ENCODE measurements at places on chromosomes 7 and 10.

GRCh38 chr7:71560354-71560995 lies 428.5 kb downstream of the GALNT17 start:
- no peaks in the 10 kb centered on the region for H3K36me3 ChIP-seq
- H3K4me1 ChIP-seq, result no peaks in the 10 kb centered on the region
- DNase-seq, result no peak
- H3K4me3 ChIP-seq, result no peak overlapping the region

DNA sequence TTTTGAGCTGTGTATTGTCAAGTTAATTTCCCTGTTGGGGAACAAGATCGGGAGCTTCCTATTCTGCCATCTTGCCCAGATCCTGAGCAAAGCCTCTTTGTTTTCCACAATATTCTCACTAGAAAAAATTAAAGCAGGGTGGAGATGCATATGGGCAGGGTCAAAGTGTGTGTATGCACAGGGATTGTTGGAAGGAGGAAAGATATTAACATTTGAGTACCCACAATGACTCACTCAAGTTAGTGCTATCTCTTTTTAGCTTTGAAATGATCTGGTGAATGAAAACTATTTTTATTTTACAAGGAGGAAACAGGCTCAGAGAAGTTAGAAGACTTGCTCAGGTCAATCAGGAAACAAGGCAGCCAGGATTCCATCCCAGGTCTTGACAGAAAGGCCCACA lies 6.7 kb upstream of the BTBD16 start:
- H3K4me3 ChIP-seq, result no peak overlapping the region
- no peaks in the 10 kb centered on the region for H3K36me3 ChIP-seq
- no peak for DNase-seq

- no peak overlapping the region for H3K4me3 ChIP-seq
- peaks cover 50% of the 10 kb centered on the region for H3K36me3 ChIP-seq
- H3K4me1 ChIP-seq, result no peaks in the 10 kb centered on the region
- H3K27ac ChIP-seq, result no peak overlapping the region
These were observed 26.6 kb downstream of the ANLN start for GRCh38 chr7:36416251-36416650.

DNA sequence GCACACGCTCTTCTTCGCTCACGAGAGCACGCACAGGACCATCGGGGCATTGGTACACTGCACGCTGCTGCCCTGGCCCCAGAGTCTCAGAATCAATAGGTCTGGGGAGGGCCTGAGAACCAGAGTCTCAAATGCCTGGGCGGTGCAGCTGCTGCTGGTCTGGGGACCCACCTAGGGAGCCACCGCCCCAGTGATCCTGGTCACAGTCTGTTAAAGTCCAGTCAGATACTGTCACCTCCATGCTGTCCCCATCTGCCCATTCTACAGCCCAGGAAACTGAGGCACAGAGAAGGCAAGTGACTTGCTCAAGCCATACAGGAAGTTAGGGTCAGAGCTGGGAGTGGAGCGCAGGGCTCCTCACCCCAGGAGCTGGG lies 38.0 kb downstream of the ZCCHC24 start:
- H3K27me3 ChIP-seq, result no peaks in the 10 kb centered on the region
- H3K4me1 ChIP-seq, result no peaks in the 10 kb centered on the region

DNA sequence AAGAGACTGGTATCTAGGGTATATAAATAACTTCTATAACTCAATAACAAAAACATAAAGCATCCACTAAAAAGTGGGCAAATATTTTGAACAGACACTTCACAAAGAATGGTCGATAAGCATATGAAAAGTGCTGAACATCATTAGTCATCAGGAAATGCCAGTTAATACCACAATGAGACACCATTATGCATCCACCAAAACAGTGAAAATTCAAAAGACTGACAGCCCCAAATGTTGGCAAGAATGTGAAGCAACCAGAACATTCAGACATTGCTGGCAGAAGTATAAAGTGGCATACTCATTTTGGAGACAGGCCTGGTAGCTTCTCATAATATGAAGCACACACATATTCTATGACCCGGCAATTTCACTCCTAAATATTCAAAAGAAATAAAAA lies 26.5 kb upstream of the GSAP start:
- no peak overlapping the region for H3K27ac ChIP-seq
- no peaks in the 10 kb centered on the region for H3K36me3 ChIP-seq
- peaks cover 11% of the 10 kb centered on the region for H3K27me3 ChIP-seq
- DNase-seq, result no peak
- H3K4me3 ChIP-seq, result no peak overlapping the region

DNA sequence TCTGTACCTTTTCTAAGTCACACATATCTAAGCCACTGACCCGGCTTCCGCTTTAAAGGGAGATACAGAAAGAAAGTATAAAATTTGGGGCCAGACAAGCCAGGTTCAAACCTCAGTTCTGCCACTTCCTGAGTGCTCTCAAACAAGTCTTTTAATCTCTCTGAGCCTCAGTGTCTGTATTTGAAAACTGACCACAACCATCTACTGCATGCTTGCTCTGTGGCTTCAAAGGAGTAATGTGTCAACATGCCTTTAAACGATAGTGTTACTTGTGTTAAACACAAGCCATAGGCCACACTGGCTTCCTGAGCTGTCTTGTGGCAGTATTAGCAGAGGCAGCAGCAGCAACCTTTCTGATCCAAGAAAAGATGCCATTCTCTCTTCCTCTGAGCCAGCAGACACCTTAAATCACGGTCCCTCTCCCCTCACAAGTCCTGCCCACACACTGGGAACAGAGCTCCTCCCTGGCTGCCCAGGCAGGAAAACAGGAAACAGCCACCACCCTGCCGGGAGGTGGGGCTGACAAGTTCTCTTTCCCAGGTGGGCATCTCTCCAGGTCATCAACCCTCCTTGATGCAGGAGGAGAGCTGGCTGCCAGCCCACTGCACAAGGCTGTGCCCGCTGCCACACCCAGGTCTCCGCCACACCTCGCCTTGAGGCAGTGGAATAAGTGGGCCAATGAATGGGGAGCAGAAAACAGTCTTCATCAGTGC lies 10.7 kb downstream of the HIP1 start:
- DNase-seq, result peak; percentile 85
- no peaks in the 10 kb centered on the region for H3K27me3 ChIP-seq
- peak overlapping the region; percentile 88 for H3K27ac ChIP-seq
- H3K36me3 ChIP-seq, result no peaks in the 10 kb centered on the region
- peaks cover 45% of the 10 kb centered on the region for H3K4me1 ChIP-seq
- peak overlapping the region; percentile 48 for H3K4me3 ChIP-seq

DNA sequence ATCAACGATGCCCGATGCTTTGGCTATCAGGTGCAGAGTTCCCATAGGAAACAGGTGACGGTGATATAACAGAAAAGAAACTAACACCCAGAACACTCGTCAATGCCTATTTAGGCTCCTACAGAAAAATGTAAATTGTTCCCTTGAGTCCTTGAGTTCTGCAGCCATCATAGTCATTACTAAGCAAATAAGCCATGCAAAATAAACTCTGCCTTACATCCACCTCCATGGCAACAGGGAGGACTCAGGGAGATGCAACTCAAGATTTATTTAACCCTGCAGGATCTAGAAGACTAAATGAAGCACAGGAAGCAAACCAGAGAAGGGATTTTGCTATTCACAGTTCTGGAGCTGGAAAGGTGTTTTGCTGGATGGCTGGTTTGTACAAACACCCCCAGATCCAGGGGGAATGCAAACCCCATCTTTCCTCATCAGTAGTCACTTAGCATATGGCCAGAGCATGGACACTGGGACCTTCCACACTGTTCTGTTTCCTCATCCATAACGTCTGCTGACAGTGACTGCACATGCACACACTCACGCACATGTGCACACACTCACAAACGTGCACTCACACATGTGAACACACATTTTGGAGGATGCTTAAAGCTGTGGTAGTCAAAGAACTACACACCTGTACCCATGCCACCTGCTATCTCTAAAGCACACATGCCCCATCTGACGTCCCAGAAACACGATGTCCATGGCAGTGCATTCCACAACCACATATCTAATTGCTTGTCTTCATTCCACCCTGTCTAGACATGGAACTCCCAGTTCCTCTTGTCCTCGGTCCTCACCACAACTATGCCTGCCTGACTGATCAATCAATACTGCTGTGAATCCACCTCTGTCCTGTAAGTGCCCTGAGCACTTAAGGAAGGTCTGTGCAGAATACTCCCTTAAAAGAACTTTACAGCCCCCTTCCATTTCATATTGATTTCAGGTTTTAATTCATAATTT lies 178.2 kb downstream of the COBL start:
- H3K27ac ChIP-seq, result no peak overlapping the region
- H3K36me3 ChIP-seq, result no peaks in the 10 kb centered on the region
- peaks cover 5% of the 10 kb centered on the region for H3K27me3 ChIP-seq
- peaks cover 13% of the 10 kb centered on the region for H3K4me1 ChIP-seq

GRCh38 chr7:99848420-99849216 lies 20.8 kb downstream of the CYP3A43 start:
- DNase-seq, result no peak
- no peak overlapping the region for H3K4me3 ChIP-seq
- no peak overlapping the region for H3K27ac ChIP-seq
- H3K36me3 ChIP-seq, result no peaks in the 10 kb centered on the region
- peaks cover 9% of the 10 kb centered on the region for H3K27me3 ChIP-seq
- peaks cover 3% of the 10 kb centered on the region for H3K4me1 ChIP-seq

- no peaks in the 10 kb centered on the region for H3K36me3 ChIP-seq
- no peak overlapping the region for H3K27ac ChIP-seq
- DNase-seq, result no peak
- H3K27me3 ChIP-seq, result no peaks in the 10 kb centered on the region
- no peaks in the 10 kb centered on the region for H3K4me1 ChIP-seq
- no peak overlapping the region for H3K4me3 ChIP-seq
These were observed 251.9 kb downstream of the PRKG1 start for GRCh38 chr10:51326174-51326573.

- no peaks in the 10 kb centered on the region for H3K27me3 ChIP-seq
- H3K4me1 ChIP-seq, result no peaks in the 10 kb centered on the region
- H3K36me3 ChIP-seq, result no peaks in the 10 kb centered on the region
- H3K4me3 ChIP-seq, result no peak overlapping the region
- peak; percentile 64 for DNase-seq
- no peak overlapping the region for H3K27ac ChIP-seq
These were observed 29.9 kb downstream of the RNLS start for GRCh38 chr10:88553116-88553752.

DNA sequence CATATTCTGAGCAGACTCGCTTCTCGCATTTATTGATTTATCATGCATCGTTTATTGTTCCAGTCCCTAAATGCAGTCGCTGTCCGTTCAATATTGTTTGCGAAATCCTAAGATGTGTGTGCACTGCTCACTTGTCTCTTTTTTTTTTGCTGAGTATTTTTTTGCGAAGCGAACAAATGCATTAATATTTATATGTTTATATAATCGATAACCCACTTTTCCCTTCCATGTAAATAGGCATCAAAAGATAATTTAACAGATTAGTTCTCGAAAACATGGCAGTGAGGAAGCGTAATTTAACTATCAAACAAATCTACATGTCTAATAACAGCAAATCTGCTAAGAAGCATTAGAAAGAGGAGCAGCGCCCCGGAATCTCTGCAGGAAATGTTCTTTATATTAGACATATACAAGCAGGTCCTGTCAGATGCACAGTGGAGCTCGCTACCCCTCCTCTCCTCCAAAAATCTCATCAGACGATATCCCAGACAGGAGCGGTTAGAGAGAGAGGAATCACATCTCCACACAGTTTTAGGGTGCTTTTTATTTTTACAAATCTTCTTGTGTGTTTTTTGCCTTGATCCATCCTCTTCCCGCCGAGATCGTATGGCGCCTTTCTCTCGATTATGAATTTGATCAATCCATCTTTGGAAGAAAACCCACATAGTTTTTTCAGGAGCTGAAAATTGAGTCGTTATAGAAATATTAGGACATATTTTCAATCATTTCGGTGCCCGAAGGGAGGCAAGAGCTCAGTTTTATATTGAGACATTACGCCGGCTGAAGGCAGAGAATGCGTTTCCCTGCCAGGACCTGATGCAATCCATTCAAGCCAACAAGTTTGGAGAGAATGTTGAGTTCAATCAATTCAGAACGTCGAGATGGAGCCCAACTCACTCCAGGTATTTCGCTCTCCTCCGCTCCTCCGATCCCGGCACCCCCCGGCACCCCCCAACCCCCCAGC lies at the start of gene ARID5B:
ARID5B (plus strand) TSS at position 871 of the 964 bp plus-strand sequence; CDS start at position 882, 11 bp downstream.
- H3K27ac ChIP-seq, result peak within 1 kb of the TSS; percentile 97
- DNase-seq, result peak; percentile 70

- H3K4me1 ChIP-seq, result no peaks in the 10 kb centered on the region
- no peak overlapping the region for H3K27ac ChIP-seq
- no peaks in the 10 kb centered on the region for H3K36me3 ChIP-seq
- no peak overlapping the region for H3K4me3 ChIP-seq
- DNase-seq, result peak; percentile 84
- H3K27me3 ChIP-seq, result no peaks in the 10 kb centered on the region
These were observed 2.8 kb downstream of the PKD1L1 start for GRCh38 chr7:47945261-47946015.

- H3K27me3 ChIP-seq, result no peaks in the 10 kb centered on the region
- no peaks in the 10 kb centered on the region for H3K4me1 ChIP-seq
- no peak overlapping the region for H3K27ac ChIP-seq
- DNase-seq, result no peak
- no peak overlapping the region for H3K4me3 ChIP-seq
These were observed 217.8 kb upstream of the SEMA3A start for GRCh38 chr7:84412161-84412969.

GRCh38 chr7:24879291-24879690 lies 100.7 kb downstream of the OSBPL3 start:
- no peak overlapping the region for H3K4me3 ChIP-seq
- no peaks in the 10 kb centered on the region for H3K27me3 ChIP-seq
- no peak for DNase-seq
- peaks cover 24% of the 10 kb centered on the region for H3K4me1 ChIP-seq

- H3K27ac ChIP-seq, result peak overlapping the region; percentile 96
- H3K4me3 ChIP-seq, result peak overlapping the region; percentile 81
- H3K4me1 ChIP-seq, result peaks cover 99% of the 10 kb centered on the region
- DNase-seq, result peak; percentile 24
- H3K27me3 ChIP-seq, result no peaks in the 10 kb centered on the region
These were observed 5.8 kb upstream of the PDCD4 start for GRCh38 chr10:110865809-110866482.

- no peaks in the 10 kb centered on the region for H3K27me3 ChIP-seq
- no peak overlapping the region for H3K4me3 ChIP-seq
- no peak for DNase-seq
- H3K27ac ChIP-seq, result no peak overlapping the region
- no peaks in the 10 kb centered on the region for H3K36me3 ChIP-seq
- H3K4me1 ChIP-seq, result no peaks in the 10 kb centered on the region
These were observed 1251.5 kb downstream of the DNAJB9 start for GRCh38 chr7:109821156-109821555.

GRCh38 chr7:128137181-128137580 lies 103.9 kb upstream of the LEP start:
- no peak overlapping the region for H3K27ac ChIP-seq
- H3K4me3 ChIP-seq, result no peak overlapping the region
- no peak for DNase-seq
- peaks cover 3% of the 10 kb centered on the region for H3K36me3 ChIP-seq
- peaks cover 14% of the 10 kb centered on the region for H3K4me1 ChIP-seq
- H3K27me3 ChIP-seq, result peaks cover 50% of the 10 kb centered on the region

DNA sequence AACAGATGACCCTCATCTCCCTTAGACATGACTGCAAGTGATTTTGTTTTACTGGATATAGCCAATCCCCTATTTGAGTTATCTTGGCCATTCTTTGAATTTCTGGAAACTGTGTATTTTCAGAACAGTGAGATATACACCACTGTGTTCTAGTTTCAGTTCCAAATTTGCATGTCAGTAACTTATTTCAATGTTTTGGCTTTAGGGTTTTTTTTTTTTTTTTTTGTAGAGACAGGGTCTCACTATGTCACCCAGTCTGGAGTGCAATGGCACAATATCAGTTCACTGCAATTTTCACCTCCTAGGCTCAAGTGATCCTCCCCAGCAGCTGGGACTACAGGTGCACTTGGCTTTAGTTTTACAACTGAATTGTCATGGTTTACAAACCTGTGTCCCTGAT lies 67.2 kb downstream of the ATAD1 start:
- no peak overlapping the region for H3K4me3 ChIP-seq
- peaks cover 24% of the 10 kb centered on the region for H3K36me3 ChIP-seq
- H3K27me3 ChIP-seq, result no peaks in the 10 kb centered on the region
- peaks cover 7% of the 10 kb centered on the region for H3K4me1 ChIP-seq
- no peak overlapping the region for H3K27ac ChIP-seq

All from activated CD8-positive, alpha-beta T cell treated with anti-CD3 and anti-CD28 coated beads, Interleukin-2, amount 10 ng/mL, durations not matched to agents 7 days and 5 days (primary cell).